Endothelial cell (in vitro differentiated cells): ENCODE measurements at places on chromosomes 6 and 20.

DNA sequence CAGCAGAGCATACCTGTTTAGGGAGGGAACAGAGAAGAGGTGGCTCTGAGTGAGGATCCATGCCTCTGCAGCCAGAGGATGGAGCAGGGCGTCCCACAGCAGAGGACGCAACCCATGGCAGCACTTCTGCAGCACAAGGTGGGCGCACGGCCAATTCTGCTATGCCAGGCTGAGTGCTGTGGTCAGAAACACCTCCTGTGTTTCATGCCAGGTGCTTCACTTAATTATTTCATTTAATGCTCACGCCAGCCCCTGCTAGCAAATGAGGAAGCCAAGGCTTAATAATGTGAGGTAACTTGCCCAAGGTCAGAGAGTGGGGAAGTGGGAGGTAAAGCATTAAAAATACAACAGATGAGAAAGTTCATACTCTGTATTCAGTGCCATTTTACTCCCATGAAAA, 68.5 kb upstream of the PTGIS start:
- no peak for DNase-seq

DNA sequence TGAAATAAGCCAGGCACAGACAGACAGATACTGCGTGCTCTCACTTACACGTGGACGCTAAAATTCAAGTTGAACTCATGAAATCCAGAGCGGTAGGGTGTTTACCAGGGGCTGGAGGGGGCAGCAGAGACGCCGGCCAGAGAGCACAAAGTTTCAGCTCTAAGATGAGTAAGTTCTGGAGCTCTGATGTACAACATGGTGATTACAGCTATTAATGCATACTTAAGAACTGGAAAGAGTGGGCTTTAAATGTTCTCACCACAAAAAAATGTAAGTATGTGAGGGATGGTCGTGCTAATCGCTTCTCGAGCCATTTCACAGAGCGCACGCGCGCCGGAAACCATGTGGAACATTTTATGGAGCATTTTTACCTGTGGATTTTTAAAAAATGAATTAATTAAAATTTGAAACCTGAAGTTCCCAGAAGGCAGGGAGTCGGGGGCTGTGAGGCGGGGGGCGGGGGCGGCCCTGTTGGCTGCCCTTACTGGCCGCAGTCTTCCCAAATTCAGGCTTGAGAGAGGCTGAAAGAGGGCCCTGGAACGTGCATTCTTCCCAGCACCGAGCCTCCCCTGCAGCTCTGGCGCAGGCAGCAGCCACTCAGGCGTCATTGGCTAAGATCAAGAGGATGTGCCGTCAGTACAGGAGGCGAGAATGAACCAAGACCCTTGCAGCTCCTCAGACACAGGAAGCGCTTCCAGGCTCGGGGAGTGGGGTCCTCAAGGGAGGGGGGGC, 8.5 kb upstream of the SLCO4A1 start:
- no peak for DNase-seq

DNA sequence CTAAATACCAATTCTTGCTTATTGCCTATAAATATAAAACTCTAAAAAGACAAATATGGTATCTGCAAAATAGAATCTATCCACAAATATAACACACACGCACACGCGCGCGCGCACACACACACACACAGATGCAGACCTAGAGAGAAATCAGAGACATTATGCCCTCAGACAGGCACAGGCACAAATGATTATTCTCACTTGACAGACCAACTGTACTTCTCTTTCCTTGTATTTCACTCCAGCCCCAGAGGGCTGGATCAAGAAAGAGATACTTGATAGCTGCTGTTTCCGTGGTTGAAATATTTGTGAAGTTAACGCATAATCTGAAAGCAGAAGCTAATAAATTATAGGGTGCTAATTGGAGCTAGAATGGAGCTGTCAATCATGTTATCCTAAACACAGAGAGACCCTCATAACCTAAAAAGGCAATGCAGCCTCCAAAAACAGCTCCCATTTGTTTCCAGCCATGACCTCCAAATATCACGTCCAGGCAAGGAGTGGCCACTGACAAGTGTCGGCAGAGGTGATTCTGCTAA, 11.5 kb downstream of the VGLL2 start:
- DNase-seq, result no peak

DNA sequence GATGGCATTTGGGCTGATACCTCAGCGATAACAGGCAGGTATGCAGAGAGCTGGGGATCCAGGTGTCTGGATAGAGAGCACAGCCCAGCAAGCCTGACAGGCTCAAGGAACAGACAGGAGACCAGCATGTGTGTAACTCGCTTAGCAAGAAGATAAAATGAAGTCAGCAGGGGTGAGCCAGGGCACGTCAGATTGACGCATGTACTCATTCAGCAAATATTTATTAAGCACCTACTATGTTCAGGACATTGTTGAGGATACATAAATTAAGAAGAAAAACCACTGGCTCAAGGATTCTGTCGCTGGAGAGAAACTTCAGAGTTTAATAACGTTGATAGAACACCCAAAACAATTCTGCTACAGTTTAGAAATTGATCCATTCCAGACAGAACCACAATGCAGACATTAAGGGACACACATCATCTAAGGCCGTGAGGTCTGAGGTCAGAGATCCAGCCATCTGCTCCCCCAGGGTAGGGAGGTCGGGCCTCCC, 1.0 kb upstream of the DUSP22 start:
- no peak for DNase-seq

- no peak for DNase-seq
Observed at GRCh38 chr20:35263532-35264341, 14.2 kb downstream of the MMP24OS start.

DNA sequence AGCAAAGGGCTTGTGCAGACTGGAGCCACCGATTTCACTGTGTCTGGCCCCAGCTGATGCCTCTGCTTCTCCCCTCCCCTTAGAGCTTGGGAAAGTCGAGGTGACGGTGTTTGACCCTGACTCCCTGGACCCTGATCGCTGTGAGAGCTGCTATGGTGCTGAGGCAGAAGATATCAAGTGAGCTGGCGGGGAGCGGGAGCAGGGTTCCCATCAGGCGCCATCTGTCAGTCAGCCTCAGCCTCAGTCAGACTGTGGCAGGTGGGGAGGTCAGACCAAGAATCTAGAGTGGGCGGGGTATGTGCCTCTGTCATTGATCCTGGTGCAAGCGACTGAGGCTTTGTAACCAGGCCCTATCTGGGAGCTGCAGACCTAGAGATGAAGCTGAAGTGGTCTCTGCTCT, 5.5 kb downstream of the ERGIC3 start:
- DNase-seq, result no peak

DNA sequence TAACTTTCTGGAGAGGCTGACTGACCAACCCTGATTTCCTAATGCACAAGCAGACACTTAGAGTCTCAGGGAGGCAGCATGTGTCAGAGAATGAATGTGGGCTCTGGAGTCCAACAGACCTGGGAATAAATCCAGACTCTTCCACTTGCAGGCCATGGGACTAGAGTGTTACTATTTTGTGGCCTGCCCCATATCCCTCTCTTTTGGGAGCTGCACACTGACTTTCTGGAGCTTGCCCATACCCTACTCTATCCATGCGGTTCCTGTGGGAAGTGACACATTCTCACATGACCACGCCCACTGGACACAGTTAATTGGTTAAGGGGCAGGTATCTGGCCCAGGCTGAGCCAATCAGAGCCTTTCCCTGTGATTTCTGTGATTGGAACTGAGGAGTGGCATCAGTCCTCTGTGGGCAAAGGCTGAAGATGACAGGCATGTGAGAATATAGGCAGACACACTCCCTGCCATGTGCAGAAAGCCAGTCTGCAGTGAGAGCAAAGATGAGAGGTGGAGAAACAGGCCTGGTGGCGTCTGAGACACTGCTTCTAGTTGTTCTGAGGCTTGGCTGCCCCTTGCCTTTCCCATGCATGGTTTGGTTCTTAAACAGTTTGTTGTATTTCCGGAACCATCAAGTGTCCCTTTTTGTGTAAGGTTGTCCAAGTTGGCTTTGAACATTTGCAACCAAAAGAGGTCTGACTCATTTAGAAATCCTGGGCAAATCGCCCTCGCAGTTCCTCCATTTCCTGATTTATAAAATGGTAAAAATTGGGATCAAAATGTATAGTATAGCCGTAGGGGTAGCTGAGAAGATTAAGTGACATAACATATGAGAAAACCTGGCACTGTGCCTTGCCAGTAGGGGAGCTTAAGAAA, 125.6 kb downstream of the CDC5L start:
- no peak for DNase-seq
